ENCODE measurements at places on chromosomes 16 and 17. TPM values are rescaled to one million over a fixed set of nuclear protein-coding genes. Genes with fewer than 3 reads are reported as not detected.

GRCh38 chr17:61837175-61838051, 25.9 kb downstream of the BRIP1 start:
- H3K4me1 ChIP-seq, result peaks cover 2% of the 10 kb centered on the region
- H3K27me3 ChIP-seq, result no peaks in the 10 kb centered on the region
- peak; percentile 27 for DNase-seq

- peaks cover 33% of the 10 kb centered on the region for H3K4me1 ChIP-seq
- no peak for DNase-seq
Observed at GRCh38 chr17:58172369-58173071, 5.7 kb downstream of the OR4D2 start.

GRCh38 chr16:593406-593805, 3.5 kb downstream of the RAB40C start:
- H3K27ac ChIP-seq, result no peak overlapping the region
- H3K4me1 ChIP-seq, result peaks cover 33% of the 10 kb centered on the region
- peaks cover 3% of the 10 kb centered on the region for H3K36me3 ChIP-seq
- no peak overlapping the region for H3K4me3 ChIP-seq

Gene HOXB3
- 1.7 TPM for total RNA-seq

Gene ZG16
- total RNA-seq, result not detected

Gene WNT9B
- not detected for total RNA-seq

Gene SIRT7
- 58.2 TPM for total RNA-seq

Gene TBC1D3
- 6.9 TPM for total RNA-seq

Gene INCA1
- not detected for total RNA-seq

All from T-helper 17 cell (primary cell).